ENCODE measurements at places on chromosomes 11 and 22.
A peak's percentile ranks its signal among the peaks of the same experiment; 100 is the strongest.

DNA sequence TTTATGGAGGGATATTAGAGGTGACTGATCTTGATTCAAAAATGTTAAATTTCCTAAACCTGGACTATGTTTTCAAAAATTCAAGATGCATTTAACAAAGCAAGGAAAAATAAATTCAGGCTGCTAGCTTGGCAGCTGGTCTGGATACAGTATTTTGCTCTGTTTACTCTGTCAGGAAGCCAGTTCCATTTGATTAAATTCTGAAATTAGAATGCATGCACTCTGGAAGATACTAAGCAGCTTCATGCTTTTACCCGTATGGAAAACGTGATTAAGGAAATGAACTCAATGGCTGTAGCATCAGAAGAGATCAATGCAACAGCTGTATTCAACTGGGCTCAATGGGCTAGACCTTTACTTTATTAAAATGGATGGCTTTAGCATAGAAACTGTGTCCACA lies 14.2 kb downstream of the C11orf71 start:
- no peak for DNase-seq

- no peak for DNase-seq
These were observed 17.7 kb upstream of the SLC5A12 start for GRCh38 chr11:26739366-26740073.

- peak; percentile 65 for DNase-seq
These were observed 37.6 kb downstream of the RAB30 start for GRCh38 chr11:83033972-83034672.

DNA sequence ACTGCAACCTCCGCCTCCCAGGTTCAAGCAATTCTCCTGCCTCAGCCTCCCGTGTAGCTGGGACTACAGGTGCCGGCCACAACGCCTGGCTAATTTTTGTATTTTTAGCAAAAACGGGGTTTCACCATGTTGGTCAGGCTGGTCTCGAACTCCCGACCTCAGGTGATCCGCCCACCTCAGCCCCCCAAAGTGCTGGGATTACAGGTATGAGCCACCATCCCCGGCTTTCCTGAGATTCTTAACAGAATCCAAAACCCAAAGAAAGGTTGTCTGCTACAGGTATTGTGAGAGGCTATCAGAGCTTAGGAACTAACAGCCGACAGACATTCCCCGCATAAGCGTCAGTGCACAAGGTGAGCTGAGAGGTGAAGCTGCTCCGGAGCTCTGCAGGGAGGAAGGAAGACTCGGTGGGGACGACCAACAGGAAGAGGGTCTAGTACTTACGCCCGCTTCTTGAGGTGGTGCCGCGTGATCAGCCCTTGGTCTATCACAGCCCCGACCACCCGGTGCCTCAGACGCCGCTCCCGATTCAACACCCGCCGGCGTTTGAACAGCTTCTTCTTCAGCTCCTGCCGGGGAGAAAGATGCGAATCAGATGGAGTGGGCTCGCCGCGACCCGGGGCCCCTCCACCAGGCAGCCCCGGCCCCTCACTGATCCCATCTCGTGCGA lies 470 bp downstream of the C11orf98 start:
- DNase-seq: peak; percentile 69

GRCh38 chr22:49815641-49816091 lies 12.0 kb downstream of the BRD1 start:
- DNase-seq: no peak

GRCh38 chr11:21456186-21456585 lies 736.7 kb upstream of the ANO5 start:
- no peak for DNase-seq

GRCh38 chr11:64000740-64001483 lies 14.7 kb downstream of the OTUB1 start:
- no peak for DNase-seq

- no peak for DNase-seq
These were observed 33.1 kb downstream of the SLC5A1 start for GRCh38 chr22:32075997-32076760.

GRCh38 chr11:280706-281485 lies 2.7 kb downstream of the NLRP6 start:
- peak; percentile 55 for DNase-seq

- DNase-seq: no peak
These were observed 721.7 kb downstream of the DLG2 start for GRCh38 chr11:84905411-84905810.

- DNase-seq: peak; percentile 67
These were observed 63.6 kb upstream of the PPARA start for GRCh38 chr22:46086577-46087335.

- DNase-seq: no peak
These were observed 81.4 kb downstream of the PPP6R3 start for GRCh38 chr11:68541991-68542390.

DNA sequence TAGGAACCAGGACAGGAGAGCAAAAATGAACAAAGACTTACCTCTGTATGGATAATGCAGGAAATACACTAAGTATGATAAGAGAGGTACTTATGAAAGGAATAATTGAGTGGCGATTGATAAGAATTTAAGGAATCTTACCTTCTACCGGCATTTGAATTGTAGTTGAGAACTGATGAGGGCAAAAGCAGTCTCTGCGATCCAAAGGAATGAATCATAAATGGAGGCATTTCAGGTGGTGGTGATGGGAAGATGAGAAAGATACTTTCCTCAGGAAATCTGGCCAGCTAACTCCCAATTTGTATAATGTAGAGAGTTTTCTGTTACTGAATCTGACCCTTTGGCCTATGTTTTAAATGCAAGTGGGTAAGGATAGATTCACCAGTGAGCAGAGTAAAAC lies 71.9 kb upstream of the C11orf87 start:
- no peak for DNase-seq

DNA sequence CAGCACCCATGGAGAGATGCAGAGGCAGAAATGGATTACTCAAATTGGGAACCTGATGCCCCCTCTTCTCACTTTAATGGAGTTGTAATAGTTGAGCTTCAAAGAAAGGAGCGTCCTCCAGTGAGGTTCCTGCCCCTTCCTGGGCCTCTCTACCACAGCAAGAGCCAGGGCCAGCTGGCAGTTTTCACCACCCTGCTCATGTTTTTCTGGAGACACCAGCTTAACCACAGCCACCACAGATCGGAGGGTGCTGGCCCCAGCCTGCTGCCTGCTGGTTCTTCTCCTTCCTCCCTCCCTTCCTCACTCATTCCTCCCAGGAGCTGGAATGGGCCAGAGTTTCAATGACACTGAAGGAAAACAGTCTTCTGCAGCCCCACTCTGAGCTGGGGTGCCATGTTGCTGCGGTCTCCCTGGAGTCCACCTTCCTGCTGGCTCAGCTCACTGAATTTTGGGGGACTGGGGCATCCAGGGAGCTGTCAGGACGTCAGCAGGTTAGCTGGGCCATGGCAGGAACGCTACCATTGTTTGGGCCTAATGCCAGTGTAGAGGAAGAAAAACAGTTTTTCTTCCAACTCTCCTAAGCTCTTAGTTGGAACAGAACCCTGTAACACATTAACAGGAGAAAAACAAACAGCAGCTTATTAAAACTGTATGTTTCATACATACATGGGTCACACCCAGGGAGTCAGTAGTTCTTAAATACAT lies 57.7 kb downstream of the TRAF6 start:
- DNase-seq: no peak

DNA sequence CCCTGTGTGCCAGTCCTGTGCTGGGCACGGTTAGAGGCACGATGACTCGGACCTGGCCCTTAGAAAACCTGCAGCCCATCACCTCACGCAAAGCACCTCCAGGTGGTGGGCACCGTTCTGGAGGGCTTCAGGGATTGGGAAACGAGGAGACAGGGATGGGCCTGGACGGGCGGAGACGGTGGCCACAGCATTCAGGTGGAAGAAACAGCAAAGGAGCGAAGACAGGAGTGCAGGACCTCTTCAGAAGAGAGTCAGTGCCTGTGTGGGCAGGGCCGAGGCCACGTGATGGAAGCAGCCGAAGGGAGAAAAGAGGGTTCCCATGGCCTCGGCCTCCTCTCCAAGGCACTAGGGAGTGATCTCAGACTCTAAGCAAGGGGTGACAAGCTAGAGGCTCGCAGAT lies 8.1 kb upstream of the SLC22A12 start:
- DNase-seq: no peak

GRCh38 chr22:23183061-23183698 lies 2.9 kb downstream of the BCR start:
- DNase-seq: peak; percentile 80

GRCh38 chr22:49747130-49747529 lies 80.5 kb downstream of the BRD1 start:
- DNase-seq: no peak

- DNase-seq: peak; percentile 75
These were observed at the start of gene FJX1 for GRCh38 chr11:35617687-35618496. TSS of gene FJX1 (plus strand) at chr11:35618460. CDS start at chr11:35618637, 177 bp downstream.

GRCh38 chr11:123546515-123546914 lies 107.9 kb downstream of the SCN3B start:
- DNase-seq: no peak

GRCh38 chr11:114179234-114179941 lies 116.8 kb upstream of the NNMT start:
- no peak for DNase-seq

GRCh38 chr22:44439356-44440223 lies 58.4 kb downstream of the RTL6 start:
- DNase-seq: peak; percentile 42

DNA sequence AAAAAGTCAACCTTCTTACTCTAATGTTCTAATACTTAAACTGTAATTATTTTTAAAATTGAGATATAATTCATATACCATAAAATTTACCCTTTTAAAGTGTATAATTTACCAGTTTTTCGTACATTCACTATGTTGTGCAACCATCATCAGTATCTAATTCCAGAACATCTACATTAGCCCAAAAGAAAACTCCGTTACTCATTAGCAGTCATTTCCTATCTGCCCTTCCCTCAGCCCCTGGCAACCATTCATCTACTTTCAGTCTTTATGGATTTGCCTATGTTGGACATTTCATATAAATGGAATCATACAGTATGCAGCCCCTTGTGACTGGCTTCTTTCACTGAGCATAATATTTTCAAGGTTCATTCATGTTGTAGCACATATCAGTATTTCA lies 22.2 kb downstream of the SGSM3 start:
- no peak for DNase-seq

- no peak for DNase-seq
These were observed 4.0 kb downstream of the GUCD1 start for GRCh38 chr22:24550902-24551435.

- peak; percentile 92 for DNase-seq
These were observed 150.5 kb downstream of the FEZ1 start for GRCh38 chr11:125345421-125346178.

GRCh38 chr11:118291477-118292135 lies 12.9 kb upstream of the CD3E start:
- DNase-seq: no peak

DNA sequence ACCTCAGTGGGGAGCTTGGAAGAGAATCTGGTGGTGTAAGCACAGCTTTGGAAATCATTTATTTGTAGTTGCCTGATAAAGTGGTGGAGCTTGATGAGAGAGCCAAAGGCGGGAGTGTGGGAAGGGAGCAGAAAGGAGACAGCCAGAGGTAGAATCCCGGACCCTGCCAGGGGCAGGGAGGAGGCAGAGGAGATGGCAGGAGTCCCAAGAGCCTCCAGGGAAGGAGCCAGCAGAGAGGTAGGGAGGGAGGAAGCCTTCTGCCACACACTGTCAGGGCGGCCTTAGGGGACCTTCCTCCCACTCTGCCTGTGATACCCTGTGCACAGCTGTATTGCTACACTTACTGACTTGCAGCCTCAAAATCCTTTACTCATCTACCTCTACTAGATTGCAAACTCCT lies 15.4 kb downstream of the SCUBE2 start:
- DNase-seq: no peak

GRCh38 chr22:45211848-45212247 lies 28.8 kb downstream of the KIAA0930 start:
- DNase-seq: no peak

GRCh38 chr22:37497062-37497599 lies 10.9 kb upstream of the MFNG start:
- no peak for DNase-seq

GRCh38 chr11:121067453-121067852 lies 33.6 kb upstream of the TECTA start:
- no peak for DNase-seq

DNA sequence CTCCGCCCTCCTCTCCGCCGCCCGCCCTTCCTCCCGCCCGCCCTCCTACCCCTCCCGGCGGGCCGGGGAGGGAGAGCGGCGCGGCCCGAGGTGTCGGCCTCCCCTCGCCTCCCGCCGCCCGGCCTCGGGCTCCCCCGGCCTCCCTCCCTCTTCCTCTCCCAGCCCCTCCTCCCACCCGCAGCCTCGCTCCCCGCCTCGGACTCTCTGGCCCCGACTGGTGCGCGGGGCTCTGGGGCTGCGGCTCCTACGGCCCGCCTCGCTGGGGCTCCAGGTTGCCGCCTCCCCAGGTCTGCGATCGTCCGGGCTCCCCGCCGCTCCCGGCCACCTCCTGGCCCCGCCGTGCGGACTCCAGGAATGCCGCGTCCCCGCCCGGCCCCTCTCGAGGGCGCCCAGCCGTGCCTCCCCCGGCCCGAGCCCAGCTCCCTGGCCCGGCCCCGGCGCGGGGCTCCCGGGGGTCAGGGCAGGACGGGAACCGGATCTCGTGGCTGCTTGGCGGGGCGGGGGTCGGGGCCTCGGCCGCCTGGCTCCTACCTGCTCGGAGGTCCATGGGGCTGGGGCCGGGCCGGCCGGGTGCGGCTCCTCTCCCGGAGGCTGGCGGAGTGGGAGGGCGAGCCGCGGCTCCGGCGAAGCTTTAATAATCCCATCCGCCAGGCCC lies at the start of gene CLCF1:
Gene CLCF1 (minus strand): TSS at position 606 of the 655 bp plus-strand sequence. CDS start 59 bp downstream, at position 547.
- DNase-seq: peak; percentile 88

GRCh38 chr22:20563466-20563906 lies 56.1 kb downstream of the MED15 start:
- no peak for DNase-seq

GRCh38 chr11:83115551-83115950 lies 41.4 kb upstream of the PCF11 start:
- no peak for DNase-seq

DNA sequence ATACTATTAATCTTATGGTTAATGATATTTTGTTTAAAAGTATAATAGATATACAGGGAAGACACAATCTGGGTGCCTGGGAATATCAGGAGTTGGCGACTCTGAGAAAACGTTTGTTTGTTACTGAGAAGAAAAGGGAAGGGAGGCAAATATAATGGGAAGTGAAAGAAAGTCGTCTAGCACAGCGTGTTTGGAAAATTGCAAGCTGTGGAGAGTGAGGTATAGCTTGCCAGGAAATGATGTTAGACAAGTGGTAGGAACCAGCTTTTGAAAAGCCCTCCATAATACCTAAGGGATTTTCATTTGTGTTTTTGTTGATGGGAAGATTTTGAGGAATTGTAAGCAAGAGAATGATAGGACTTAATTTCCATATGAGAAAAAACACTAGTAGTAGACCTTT lies 322.2 kb downstream of the LUZP2 start:
- no peak for DNase-seq

- DNase-seq: no peak
These were observed 27.4 kb downstream of the FAT3 start for GRCh38 chr11:92251980-92252379.

DNA sequence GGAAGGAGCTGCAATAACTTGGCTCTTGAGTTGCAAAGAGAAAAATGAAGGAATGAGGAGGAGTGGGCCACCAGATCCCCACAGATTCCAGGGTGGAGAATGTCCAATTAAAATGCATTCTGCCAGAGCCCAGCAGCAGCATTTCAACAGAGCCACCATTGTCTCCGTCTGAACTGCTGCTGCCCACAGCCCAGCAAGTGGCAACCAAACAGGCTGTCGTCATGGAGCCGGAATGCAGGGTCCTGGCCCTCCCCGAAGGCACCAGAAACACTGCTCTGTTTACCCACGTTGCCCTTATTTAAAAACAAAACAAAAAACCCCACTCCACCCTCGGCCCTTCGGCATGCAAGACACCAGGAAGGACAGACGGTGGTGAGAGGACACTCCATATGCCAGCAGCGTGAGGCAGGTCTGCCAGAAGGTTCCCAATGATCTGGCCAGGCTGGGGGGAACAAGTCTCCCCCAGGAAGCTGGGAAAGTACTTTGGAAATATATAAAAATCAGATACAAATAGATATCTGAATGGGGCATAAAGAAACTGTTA lies 32.5 kb downstream of the PLEKHA7 start:
- peak; percentile 78 for DNase-seq

Data from sciatic nerve (tissue), 2 donors.